ENCODE measurements at places on chromosomes 2 and 18. TPM values are rescaled to one million over a fixed set of nuclear protein-coding genes. Genes with fewer than 3 reads are reported as not detected.

MC2R gene
- total RNA-seq, result not detected

CD28 gene
- total RNA-seq, result 151 TPM

SPATA3 gene
- 0.71 TPM for total RNA-seq

DNA sequence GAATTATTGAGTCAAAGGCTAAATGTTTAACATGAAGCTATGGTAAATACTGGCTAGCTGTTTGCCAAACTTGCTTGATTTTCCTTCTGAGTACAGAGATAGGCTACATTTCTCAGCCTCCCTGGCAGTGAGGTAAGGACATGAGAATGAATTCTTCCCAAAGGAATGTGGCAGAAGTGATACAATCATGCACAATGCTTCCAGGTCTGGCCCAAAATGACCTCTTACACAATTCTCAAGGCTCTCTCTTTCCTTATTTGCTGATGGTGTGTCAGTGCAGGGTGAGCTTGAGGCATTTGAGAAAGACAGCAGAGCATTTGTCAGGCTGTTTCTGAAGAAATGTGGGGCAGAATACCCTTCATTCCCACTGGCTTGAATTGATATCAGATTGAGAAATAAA is 95.6 kb upstream of the NABP1 start:
- peaks cover 11% of the 10 kb centered on the region for H3K27me3 ChIP-seq
- H3K4me1 ChIP-seq, result peaks cover 4% of the 10 kb centered on the region
- no peaks in the 10 kb centered on the region for H3K36me3 ChIP-seq
